SHP77 (cell line): ENCODE measurements at places on chromosomes 3 and 15.
A peak's percentile ranks its signal among the peaks of the same experiment; 100 is the strongest.

GRCh38 chr15:34610354-34610753, 26.9 kb upstream of the GOLGA8B start:
- DNase-seq = no peak

DNA sequence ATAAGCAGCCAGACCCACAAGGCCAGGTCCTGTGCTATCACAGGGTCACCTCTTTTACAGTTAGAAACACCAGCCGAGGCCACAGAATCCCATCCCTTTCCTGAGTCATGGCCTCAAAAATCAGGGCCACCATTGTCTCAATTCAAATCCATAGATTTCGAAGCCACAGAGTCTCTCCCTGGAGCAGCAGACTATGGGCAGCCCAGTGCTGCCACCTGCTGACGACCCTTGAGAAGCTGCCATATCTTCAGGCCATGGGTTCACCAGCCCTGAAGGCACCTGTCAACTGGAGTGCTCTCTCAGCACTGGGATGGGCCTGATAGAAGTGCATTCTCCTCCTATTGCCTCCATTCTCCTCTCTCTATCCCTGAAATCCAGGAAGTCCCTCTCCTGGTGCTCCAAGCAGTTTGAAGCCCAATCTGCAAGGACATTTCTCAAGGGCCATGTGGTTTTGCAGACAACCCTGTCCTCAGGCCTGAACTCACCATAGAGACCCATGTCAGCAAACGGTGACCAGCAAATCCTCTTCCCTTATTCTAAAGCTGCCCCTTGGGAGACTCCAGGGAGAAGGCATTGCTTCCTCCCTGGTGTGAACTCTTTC, 39.6 kb downstream of the TGM4 start:
- DNase-seq = peak; percentile 61

- DNase-seq = no peak
Measured at GRCh38 chr3:122623031-122623829, 45.8 kb downstream of the PARP15 start.

- DNase-seq = no peak
Measured at GRCh38 chr15:74525309-74525708, 15.7 kb upstream of the ARID3B start.

- no peak for DNase-seq
Measured at GRCh38 chr3:73699327-73699726, 74.6 kb upstream of the PDZRN3 start.
